Adipose tissue (tissue), 3 donors: ENCODE measurements at places on chromosomes 11 and 22. TPM values are rescaled to one million over a fixed set of nuclear protein-coding genes. Genes with fewer than 3 reads are reported as not detected.

TRMU gene
- polyA plus RNA-seq = 16.5 TPM

WBP2NL gene
- polyA plus RNA-seq = 0.45 TPM

GAB4 gene
- not detected for polyA plus RNA-seq

NXPE2 gene
- polyA plus RNA-seq = not detected

PLA2G3 gene
- 0.01 TPM for polyA plus RNA-seq

TMPRSS6 gene
- polyA plus RNA-seq = 0.30 TPM

TRIM34 gene
- 3.8 TPM for polyA plus RNA-seq

OR2AG1 gene
- polyA plus RNA-seq = not detected

OR4A16 gene
- not detected for polyA plus RNA-seq

APOA5 gene
- 4.7 TPM for polyA plus RNA-seq

PANX1 gene
- polyA plus RNA-seq = 3.8 TPM

MPZL2 gene
- polyA plus RNA-seq = 6.9 TPM

TRIM29 gene
- polyA plus RNA-seq = 2.1 TPM

NLRP14 gene
- polyA plus RNA-seq = not detected

TEX54 gene
- not detected for polyA plus RNA-seq

TRPM5 gene
- polyA plus RNA-seq = not detected

CATSPERZ gene
- 0.15 TPM for polyA plus RNA-seq

PRR33 gene
- polyA plus RNA-seq = 0.12 TPM

ART1 gene
- not detected for polyA plus RNA-seq

XRCC6 gene
- polyA plus RNA-seq = 152 TPM

IRAG1 gene
- polyA plus RNA-seq = 5.2 TPM

KCTD17 gene
- 8.7 TPM for polyA plus RNA-seq

SCT gene
- not detected for polyA plus RNA-seq

ACCSL gene
- polyA plus RNA-seq = not detected

OR4C16 gene
- not detected for polyA plus RNA-seq

FOLH1 gene
- polyA plus RNA-seq = 3.6 TPM

KIRREL3 gene
- polyA plus RNA-seq = 0.04 TPM

PIM3 gene
- 87.5 TPM for polyA plus RNA-seq

OR5A1 gene
- polyA plus RNA-seq = not detected

MYO7A gene
- 6.4 TPM for polyA plus RNA-seq

UPB1 gene
- 0.16 TPM for polyA plus RNA-seq

MTNR1B gene
- not detected for polyA plus RNA-seq

RASGRP2 gene
- 26.9 TPM for polyA plus RNA-seq

ART5 gene
- polyA plus RNA-seq = 0.22 TPM

SC5D gene
- polyA plus RNA-seq = 19.7 TPM

ACTN3 gene
- polyA plus RNA-seq = not detected

ZC3H12C gene
- 3.1 TPM for polyA plus RNA-seq

IFTAP gene
- polyA plus RNA-seq = 21.5 TPM

KCNJ1 gene
- polyA plus RNA-seq = not detected

TESMIN gene
- 1.5 TPM for polyA plus RNA-seq

UCP2 gene
- 21.4 TPM for polyA plus RNA-seq

CCDC89 gene
- 1.9 TPM for polyA plus RNA-seq

SLC1A2 gene
- 0.37 TPM for polyA plus RNA-seq
